ENCODE measurements at places on chromosomes 7 and 10. TPM values are rescaled to one million over a fixed set of nuclear protein-coding genes. Genes with fewer than 3 reads are reported as not detected.

Gene DAGLB
- polyA plus RNA-seq: 9.7 TPM

Gene HTR5A
- polyA plus RNA-seq: not detected

Gene TMEM225B
- 1.5 TPM for polyA plus RNA-seq

Gene IGF2BP3
- polyA plus RNA-seq: 0.15 TPM

Gene TAS2R3
- polyA plus RNA-seq: not detected

Gene CNTNAP2
- polyA plus RNA-seq: not detected

Gene OR2A7
- 0.45 TPM for polyA plus RNA-seq

Gene SRI
- 278 TPM for polyA plus RNA-seq

GRCh38 chr10:110853921-110854605, 17.7 kb upstream of the PDCD4 start:
- DNase-seq: no peak

GRCh38 chr10:110226543-110226925, 19.1 kb downstream of the MXI1 start:
- DNase-seq: peak; percentile 82

DNA sequence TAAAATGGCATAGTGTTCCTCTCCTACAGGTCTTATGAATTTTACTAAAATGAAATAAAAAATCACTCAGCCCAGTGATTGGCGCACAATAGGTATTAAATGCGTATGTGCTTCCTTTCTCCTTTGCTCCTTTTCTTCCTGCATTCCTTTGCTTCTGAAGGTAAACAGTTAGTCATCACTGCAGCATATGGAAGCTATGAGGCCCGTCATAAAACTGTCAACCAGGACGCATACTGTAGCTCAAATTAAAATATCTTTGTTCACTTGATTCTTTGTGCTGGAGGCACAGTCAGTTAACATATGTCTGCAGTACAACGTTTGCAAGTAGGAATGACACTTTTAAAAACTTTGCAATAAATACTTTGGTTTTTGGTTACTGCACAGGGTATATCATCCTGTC, 374.7 kb downstream of the TCERG1L start:
- DNase-seq: no peak

DNA sequence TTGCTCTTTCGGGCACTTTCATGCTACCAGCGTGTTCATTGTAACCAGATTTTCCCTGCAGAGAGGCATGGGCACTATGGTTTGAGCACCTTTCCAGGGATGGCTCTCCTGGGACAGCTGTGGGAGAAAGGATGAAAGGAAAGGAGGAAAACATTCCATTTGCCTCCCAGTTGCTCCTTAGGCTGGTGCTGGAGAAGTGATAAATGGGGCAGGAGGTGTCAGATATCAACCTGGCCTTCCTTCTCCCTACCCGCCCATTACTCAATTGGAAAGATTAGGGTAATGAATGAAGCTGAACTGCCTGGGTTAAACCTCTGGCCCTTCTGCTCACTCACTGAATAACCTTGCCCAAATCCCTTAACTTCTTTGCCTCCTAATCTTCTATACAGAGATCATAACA, 228.4 kb downstream of the PLXNA4 start:
- DNase-seq: no peak

DNA sequence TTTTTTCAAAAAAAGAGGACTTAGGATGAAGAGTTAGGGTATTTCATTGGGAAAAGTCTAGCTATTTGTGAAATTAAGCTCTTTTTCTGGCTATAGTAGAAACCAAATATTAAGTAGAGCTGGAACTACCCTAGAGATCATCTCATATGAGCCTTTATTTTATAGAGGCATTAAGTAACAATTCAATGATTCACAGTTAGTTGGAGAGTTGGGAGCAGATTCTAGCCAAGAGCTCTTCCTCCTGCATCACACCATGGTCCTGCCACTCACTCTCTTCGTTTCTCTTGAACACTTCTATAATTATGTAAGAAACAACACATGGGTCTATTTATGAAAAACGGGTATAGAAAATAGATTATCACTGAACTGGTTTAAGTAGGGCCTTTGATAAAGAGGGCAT, 76.1 kb upstream of the ANK3 start:
- DNase-seq: no peak

GRCh38 chr7:69768986-69769595, 170.8 kb downstream of the AUTS2 start:
- DNase-seq: no peak

DNA sequence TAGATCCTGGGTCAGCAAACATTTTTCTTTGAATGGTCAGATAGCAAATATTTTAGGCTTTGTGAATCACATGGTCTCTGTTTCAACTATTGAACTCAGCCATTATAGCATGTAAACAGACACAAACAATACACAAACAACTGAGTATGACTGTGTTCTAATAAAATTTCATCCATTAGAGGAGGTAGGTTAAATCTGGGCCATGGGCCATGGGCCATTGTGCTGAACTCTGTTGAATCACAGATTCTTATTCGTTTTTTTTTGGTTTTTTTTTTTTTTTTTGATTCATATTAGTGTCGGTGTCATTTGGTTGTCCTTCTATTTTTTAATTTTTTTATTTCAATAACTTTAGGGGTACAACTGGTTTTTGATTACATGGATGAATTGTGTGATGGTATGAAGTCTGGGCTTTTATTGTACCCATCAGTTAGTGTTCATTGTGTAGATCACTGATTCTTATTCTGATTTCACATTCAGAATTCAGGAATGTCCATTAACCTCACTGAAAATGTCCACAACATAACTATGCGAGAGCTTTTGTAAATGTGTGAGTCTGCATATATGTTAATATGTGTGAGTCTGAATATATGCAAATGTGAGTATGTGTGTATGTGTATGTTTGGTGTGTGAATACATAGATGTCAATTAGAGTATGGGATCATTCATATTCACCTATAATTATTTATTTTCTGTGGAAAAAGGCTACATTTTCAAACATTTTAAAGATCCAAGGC, 443.7 kb upstream of the GRM3 start:
- no peak for DNase-seq

DNA sequence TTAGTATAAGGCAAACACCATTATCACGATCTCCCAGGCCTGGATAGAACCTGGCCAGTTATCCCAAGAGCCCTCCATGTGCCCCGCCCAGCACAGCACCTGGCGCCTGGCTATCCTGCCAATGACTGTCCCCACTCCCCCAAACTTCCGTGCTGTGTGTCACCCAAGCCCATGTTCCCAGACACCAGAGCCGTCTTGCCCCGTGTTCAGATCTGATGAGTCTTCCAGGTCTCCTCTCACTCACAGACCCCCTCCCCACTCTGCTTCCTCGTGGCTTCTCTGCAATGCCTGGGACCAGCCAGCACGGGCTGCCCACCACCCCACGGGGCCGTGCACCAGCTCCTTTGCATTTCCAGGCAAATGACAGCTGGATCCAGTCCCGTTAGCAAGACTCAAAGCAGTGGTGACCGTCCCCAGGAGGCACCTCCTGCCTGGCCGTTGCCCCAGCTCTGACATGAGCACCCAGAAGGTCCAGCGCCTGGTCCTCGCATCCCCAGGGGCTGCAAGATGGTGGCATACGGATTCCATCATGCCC, 43.8 kb upstream of the INPP5A start:
- no peak for DNase-seq

DNA sequence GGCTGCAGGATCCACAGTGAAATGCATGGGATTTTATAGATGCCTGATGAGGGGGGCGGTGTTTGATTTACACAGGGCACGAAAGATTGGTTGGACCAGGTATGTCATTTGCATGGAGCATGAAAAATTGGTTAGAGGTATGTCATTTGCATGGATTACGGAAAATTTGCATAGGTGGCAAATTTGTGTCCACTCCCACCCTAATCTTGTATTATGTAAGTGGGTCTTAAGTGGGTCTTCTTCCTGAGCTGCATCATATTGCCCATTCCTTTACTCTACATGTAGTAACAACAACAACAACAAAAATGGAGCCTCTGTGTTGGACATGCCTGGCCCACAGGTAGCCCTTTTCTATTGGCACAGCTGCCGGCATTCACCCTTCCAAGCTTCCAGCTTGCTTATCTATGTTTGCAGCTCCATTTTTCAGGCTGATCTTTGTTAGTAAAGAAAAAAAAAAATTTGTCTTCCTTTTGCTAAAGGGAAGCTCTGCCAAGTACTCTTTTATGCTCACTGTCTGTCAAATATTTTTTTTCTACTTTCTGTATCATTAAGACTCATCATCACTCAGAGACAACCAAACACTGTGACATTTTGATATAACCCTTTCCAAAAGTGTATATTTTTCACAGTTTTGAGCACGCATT, 10.3 kb upstream of the ZNF273 start:
- DNase-seq: no peak

- no peak for DNase-seq
Measured at GRCh38 chr7:110557-111232, 81.7 kb upstream of the FAM20C start.

- DNase-seq: no peak
Measured at GRCh38 chr7:50281680-50282445, 22.7 kb upstream of the IKZF1 start.

GRCh38 chr7:8254667-8255066, 7.3 kb downstream of the ICA1 start:
- no peak for DNase-seq

DNA sequence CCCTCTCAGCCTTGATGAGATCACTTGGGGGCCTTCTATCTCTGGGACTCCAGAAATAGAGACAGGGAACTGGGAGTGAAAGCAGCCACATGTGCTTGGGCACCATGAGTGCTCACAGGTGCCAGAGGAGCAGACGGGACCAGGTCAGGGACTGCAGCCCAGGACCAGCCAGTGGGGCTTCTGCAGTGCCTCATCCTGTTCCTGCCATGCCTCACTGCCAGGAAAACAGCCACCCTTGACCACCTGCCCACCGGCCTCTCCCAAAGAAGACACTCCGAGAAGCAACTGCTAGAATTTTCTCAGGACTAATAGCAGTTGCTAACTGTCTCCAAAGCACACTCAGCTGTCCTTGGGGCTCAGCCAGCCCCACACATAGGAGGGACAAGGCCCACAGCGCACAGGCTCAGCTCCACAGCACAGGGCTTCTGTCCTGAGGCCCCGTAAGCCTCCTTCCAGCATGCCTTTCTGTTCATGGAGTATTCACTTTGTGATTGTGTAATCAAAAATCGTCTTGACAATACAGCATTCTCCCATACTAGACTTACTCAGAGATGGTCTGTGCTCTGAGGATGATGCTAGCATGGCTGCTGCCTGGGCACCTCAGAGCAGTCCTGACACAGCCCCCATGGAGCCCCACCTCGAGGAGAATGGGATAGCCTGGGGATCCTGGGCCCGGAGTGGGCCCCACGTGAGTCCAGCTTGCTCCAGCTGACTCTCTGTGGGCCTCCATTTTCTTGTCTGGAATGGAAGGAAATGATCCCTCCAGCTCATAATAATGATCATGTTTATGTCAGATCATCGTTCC, 115.7 kb upstream of the RET start:
- DNase-seq: no peak

GRCh38 chr10:88920198-88920597, 32.4 kb downstream of the ACTA2 start:
- no peak for DNase-seq
